Hippocampal formation (tissue), 2 donors: ENCODE measurements at places on chromosomes 13 and 19.

GRCh38 chr13:102402290-102402689, 442 bp upstream of the FGF14 start:
- peak; percentile 13 for DNase-seq

- DNase-seq = no peak
Observed at GRCh38 chr13:40787062-40787461, 2.3 kb upstream of the SLC25A15 start.

DNA sequence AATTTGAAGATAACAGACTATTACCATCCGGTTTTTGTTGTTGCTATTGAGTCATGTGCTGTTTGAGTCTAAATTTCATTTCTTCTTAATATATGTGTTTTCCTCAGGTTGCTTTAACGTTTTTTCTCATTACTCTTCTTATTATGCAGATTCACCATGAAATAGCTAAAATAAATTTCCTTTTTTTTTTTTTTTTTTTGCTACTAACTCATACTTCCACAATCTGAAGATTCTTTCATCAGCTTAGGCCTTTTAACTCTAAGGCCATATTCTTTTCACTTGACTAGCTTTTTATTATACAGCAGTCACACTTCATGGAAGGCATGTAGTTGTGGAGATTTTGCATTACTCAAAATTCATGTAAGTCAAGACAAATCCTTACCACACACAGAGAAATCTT, 23.9 kb upstream of the RCBTB2 start:
- no peak for DNase-seq

- no peak for DNase-seq
Observed at GRCh38 chr19:11598746-11599145, 1.5 kb downstream of the ZNF627 start.

DNA sequence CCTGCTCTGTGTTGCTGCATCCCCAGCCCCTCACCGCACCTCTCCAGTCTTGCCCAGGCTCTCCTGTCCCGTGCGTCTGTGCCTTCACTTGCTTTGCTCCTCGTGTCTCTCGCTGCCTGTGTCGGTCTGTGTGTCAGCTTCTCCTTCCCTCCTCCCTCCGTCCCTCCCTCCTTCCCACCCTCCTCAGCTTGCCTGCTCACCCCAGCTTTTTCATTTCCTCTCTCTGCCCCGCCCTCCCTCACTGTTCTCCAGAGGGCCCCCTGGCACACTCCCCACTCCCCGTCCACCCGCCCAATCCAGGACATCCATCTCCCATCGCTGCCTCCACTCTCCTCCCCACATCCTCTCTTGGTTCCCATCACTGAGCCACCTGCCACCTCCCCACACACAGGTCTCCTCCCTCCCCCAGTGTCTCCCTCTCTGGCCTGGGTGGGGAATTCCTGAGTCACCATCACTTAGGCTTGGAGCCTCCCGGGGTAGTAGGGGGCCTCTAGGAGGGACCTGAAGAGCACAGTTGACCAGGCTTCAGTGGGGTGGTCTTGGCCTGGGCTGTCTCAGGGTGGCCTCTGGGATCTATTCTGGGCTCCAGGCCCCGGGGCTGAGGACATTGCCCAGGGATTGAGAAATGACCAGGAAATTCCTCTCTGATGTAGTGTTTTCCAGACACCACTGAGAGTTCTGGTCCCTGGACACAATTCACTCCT, at the start of gene PTGIR:
Gene PTGIR (minus strand): TSS at position 132 of the 704 bp plus-strand sequence. CDS start 864 bp downstream, outside the sequence.
- DNase-seq = no peak

DNA sequence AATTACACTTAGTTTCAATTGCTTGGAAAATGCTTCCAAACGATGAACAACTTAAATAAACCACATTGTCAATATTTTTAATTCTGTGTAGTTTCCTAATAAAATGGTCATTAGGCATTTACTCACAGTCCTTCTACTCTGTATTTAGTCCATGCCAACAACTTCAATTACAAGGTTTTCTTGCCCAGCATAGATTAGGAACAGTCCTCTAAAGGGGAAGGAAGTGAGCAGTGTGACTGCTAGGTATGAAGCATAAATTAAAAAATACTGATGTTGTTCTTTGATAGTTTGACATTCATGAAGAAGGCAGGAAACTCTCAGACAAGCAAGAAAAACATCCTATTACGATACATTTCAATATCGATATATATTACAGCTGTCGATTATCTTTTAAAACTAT, 716.0 kb upstream of the PCDH9 start:
- DNase-seq = no peak

DNA sequence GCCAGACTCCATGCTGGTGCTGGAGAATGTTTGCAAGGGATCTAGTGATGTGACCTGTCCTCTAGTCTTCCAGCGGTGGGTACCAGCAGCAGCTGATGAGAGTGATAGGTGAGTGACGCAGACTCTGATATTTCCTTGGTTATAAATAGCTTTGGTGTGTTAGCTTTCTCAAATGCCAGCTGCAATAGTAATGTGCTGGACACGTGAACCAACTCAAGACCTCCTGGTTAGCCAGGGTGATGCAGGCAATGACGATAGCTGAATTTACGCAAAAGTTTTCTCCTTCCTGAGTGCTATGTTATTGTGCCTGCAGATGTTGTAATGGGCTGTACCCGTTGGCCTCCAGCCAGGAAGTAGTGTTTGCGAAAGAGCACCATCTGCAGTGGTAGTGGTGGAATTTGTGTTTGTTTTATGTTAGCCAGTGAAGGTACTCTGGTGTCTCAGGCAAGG, 129.5 kb downstream of the CYSLTR2 start:
- no peak for DNase-seq

DNA sequence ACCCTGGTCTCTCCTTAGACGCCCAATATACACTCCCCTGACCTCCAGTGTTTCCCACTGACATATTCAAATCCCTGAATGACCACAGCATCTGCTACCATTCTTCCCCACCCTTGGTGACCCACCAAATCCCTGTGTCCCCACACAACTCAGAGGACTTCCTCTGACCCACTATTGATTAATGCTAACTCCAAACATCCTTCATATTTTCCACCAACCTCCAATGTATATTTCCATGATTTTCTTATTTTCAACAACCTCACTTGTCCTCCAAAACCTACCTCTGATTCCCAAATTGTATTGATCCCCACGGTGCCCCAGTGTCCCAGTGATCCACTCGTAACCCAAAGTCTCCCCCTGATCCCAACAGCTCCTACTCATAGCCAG, 526 bp upstream of the DMWD start:
- no peak for DNase-seq

- no peak for DNase-seq
Observed at GRCh38 chr13:110911880-110912279, 3.0 kb downstream of the ANKRD10 start.

GRCh38 chr13:78033509-78033908, 114.9 kb upstream of the EDNRB start:
- no peak for DNase-seq

DNA sequence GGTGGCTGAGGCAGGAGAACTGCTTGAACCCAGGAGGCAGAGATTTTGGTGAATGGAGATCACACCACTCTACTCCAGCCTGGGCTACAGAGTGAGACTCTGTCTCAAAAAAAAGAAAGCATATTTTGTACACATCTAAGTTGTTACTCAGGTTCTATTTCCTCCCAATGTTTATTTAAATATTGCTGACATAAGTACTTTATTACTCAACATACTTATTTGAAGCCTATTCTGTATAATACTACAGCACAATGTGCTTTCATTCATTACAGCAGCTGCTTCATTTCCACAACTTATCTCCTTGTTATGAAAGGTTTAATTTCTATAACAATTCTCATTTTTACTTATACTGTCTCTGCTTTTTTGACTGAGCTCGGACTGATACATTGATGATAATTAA, 495.7 kb downstream of the SLITRK1 start:
- DNase-seq = no peak

GRCh38 chr13:20043207-20043925, 84.8 kb downstream of the ZMYM2 start:
- no peak for DNase-seq

GRCh38 chr13:44198826-44199225, 174.8 kb upstream of the SERP2 start:
- DNase-seq = no peak

- no peak for DNase-seq
Observed at GRCh38 chr19:29855741-29856500, 44.1 kb downstream of the CCNE1 start.
